HT1080 (cell line): ENCODE measurements at places on chromosomes 6 and 20. TPM values are rescaled to one million over a fixed set of nuclear protein-coding genes. Genes with fewer than 3 reads are reported as not detected.

DNA sequence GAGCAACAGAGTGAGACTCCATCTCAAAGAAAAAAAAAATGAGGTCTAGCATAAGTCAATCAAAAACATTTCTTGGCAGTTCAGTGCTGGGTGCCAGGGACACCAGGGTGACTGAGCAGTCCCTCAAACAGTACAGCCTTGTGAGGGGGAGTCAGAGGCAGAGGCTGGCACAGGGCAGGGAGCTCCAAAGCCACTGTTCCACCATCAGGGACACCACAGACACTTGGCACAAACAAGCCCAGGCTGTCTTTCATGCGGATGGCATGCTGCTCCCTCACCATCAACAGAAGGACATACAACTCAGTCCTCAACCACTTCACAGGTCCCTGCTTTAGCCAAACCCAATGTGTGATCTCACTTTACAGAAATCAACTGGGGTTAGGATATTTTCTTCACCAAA is 36.0 kb upstream of the GRM4 start:
- DNase-seq = no peak

- DNase-seq = no peak
Measured at GRCh38 chr20:24990810-24991252, 1.7 kb downstream of the APMAP start.

GRCh38 chr6:123715006-123715863 is 78.5 kb upstream of the TRDN start:
- DNase-seq = peak; percentile 30

DNA sequence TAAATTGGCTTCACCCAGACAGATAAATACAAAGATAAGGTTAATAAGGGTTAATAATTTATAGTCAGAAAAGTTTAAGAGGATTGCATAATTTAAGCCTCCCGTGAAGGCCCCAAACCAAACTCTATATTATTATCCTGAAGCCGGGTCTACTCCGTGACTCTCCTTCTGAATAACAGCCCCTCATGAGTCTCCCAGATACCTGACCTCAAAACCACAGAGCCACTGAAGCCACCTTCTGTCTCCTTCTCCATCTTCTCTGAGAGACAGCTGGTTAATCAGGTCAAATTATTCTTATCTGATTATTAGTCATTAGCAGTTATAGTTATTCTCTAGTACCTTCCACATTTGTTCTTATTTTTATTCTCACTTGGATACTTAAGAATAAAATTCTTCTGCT is 569.2 kb upstream of the AGPAT4 start:
- no peak for DNase-seq

- DNase-seq = no peak
Measured at GRCh38 chr20:15759594-15759993, 813.7 kb downstream of the KIF16B start.

GRCh38 chr6:164290101-164290500 is 875.6 kb downstream of the QKI start:
- DNase-seq = peak; percentile 28

The BIRC7 gene
- total RNA-seq = not detected in 2 replicates

- DNase-seq = no peak
Measured at GRCh38 chr20:15862178-15862577, 711.1 kb downstream of the KIF16B start.

DNA sequence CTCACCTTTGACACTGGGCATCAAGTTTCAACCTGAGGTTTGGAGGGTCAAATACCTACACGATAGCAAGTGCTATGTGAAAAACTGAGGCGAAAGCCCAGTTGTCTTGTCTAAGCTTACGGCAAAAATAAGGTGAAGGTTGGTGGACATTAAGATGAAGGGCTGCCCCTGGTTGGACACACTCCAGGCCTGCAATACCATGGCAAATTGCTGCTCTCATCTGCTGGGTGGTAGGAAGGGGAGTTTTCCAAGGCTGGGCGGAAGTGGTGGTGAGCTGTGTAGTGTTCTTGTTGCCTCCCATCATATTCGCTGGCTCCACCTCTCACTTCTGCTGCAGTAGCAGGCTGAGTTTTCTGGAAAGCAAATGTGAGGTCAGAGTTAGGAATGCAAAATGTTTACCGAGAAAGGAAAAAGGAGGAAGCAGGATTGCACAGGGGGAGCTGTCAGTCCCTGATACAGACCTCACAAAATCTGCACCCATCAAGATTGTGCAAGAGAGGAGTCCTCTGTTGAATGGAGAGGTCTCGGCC is 33.7 kb downstream of the SCP2D1 start:
- peak; percentile 47 for DNase-seq

DNA sequence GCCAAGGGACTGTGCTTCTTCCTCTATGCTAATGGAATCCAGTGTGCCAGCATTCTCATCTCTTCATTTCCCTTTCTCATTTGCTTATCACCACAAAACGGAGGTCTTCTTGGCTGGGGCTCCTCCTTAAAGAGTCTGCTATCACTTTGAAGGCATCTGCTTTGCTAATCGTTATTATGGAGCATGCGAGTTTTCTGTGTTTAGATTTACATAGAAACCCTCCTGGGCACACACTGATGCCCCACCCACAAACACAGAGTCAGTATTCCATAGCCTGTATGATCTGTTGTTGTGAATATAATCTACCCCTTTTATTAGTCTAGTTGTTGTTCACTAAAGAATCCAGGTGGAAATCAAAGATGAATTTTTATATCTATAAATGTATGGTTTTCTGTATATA is 83.4 kb upstream of the XRN2 start:
- no peak for DNase-seq

GRCh38 chr20:32972181-32973076 is 31.8 kb downstream of the SUN5 start:
- peak; percentile 39 for DNase-seq

DNA sequence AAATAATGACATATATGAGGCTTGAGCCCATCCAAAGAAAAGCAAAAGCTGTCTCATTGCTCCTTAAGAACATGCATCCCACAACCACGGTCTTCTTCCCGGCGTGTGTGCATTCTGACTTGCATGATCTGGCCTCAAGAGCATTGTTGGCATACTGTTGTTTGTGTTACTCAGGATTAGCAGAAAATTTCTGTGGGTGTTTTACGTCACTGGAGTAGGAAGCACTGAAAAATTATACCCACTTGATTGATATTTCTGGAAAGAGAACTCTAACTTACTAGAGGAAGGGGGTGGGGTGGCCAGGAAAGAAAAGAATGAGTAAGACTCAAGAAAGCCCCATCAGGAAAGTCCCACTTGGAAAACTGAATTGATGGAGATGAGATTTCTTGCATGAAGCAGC is 326.2 kb upstream of the PRDM1 start:
- DNase-seq = peak; percentile 78

- no peak for DNase-seq
Measured at GRCh38 chr6:79468587-79468986, 68.6 kb downstream of the LCA5 start.

DNA sequence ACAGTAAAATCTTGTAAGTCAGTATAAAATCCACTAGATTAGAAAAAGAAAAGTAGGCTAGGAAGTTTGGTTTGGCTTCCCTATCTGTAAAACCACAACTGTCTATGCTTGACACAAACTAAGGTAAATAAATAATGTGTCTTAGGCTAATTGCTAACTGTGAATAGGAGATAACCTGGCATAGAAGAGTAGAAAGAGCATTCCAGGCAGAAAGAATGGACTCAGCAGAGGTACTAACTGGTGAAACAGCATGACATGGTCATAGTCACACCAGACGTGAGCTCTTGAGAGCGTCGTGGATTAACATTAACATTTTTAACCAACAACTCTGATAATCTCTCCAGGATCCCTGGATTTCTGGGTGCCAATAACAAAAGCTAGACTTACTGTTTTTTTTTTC is 8.7 kb upstream of the WTAP start:
- DNase-seq = no peak

DNA sequence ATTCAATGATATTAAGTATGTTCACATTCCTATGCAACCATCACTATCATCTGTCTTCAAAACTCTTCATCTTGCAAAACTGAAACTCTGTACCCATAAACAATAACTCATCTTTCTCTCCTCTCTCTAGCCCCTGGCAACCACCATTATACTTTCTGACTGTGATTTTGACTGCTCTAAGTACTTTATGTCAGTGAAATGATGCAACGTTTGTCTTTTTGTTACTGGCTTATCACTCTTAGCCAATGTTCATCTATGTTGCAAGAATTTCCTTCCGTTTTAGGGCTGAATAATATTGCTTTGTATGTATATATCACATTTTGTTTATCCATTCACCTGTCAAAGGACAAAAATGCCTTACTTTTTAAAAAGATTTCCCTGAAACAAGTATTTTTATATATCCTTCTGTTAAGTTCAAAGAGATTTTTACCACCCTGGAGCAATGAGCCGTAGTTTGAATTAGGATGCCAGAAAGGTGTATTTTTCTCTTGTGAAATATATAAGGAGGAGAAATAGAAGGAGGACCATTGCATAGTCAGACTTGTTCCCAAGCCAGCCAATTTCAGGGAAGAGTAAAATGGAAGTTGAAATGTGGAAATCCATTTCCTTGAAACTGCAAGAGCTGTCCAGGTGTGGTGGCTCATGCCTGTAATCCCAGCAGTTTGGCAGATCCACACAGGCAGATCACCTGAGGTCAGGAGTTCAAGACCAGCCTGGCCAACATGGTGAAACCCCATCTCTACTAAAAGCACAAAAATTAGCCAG is 4.0 kb upstream of the CGAS start:
- DNase-seq = no peak

The PKHD1 gene
- not detected in 2 replicates for total RNA-seq

GRCh38 chr20:30611239-30611984 is 646.1 kb upstream of the DEFB115 start:
- no peak for DNase-seq

DNA sequence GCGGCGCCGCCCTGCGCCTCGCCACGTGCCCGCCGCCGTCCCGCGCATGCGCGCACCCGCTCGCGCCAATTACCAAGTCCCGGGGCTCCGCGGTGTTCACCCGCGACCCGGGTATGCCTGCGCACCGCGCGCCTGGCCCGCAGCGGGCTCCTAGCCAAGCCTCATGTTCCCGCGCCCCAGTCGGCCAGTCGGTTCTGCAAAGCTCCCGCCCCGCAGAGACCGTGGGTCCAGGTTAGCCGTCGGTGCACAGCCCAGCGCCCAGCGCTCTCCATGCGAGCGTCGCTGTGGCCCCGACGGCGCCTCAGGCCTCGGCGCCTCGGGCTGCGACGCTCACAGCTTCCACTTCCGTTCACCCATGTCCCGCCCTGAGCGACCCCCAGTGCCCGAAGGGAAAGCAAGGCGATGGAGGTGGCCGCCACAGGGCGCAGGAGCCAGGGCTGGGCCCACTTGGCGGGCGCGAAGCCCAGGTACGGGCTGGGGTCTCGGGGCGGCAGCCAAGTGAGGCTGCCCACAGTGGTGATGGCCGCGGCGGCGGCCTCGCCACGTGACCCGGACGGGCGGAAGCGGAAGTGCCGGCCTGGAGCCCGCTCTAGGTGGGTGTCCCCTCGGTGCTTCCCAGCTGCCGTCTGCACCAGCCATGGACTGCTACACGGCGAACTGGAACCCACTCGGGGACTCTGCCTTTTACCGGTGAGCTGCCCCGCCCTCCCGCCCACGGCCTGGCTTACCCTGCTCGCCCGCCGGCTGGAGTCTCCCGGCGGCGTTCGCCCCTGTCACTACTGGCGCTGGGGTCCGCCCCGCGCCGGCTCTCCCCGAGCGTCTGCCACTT is at the start of the genes PCED1A and VPS16:
Gene PCED1A (minus strand): TSS at position 518 of the 829 bp plus-strand sequence. CDS start 743 bp downstream, outside the sequence.
Gene VPS16 (plus strand): TSS at position 608 of the 829 bp plus-strand sequence. CDS start 30 bp downstream, at position 638.
- peak; percentile 81 for DNase-seq

The CSNK2B gene
- total RNA-seq = 272 and 357 TPM in 2 replicates

The TRIM40 gene
- total RNA-seq = not detected in 2 replicates

DNA sequence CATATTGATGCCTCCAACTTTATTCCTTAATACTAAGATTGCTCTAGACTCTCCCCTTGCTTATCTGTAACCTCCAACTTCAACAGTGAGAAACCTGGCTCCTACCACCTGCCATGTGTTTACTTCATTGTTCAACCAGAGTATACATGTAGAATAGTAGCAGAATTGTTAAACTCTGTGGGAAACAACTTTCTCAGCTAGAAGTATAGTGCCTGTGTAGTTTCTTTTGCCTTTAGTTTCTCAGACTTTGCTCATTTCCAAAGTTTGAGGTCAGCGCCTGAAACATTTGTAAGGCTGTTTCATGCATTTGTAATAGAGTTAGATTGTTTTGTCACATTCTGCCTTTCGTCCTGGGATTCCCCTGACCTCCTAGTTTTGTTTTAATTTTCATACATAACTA is 34.9 kb upstream of the HECA start:
- no peak for DNase-seq

The TUBB1 gene
- total RNA-seq = not detected in 2 replicates

DNA sequence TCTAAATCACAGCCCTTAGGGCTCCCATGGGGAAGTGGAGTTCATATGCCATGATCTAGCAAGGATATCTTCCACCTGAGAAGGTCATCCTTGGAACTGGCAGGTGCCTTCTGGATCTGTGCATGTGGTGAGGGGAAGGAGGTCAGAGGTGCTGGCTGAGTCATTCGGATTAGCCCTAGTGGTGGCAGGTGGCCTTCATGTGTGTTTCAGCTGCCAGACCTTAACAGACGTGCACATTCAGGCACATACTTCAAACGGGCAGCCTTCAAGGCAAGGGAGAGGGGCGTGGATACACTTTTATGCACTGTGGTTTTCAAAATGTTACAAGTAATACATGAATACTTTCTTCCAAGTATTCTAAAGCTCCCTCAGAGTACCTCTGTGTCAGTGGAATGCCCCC is 51.2 kb downstream of the BMP6 start:
- no peak for DNase-seq

GRCh38 chr6:169201985-169202384 is 51.7 kb downstream of the THBS2 start:
- no peak for DNase-seq

The TREM1 gene
- 0.57 TPM in 1 of 2 replicates, not detected in the other for total RNA-seq

The FAM83C gene
- not detected in 2 replicates for total RNA-seq

The MEP1A gene
- not detected in 2 replicates for total RNA-seq

DNA sequence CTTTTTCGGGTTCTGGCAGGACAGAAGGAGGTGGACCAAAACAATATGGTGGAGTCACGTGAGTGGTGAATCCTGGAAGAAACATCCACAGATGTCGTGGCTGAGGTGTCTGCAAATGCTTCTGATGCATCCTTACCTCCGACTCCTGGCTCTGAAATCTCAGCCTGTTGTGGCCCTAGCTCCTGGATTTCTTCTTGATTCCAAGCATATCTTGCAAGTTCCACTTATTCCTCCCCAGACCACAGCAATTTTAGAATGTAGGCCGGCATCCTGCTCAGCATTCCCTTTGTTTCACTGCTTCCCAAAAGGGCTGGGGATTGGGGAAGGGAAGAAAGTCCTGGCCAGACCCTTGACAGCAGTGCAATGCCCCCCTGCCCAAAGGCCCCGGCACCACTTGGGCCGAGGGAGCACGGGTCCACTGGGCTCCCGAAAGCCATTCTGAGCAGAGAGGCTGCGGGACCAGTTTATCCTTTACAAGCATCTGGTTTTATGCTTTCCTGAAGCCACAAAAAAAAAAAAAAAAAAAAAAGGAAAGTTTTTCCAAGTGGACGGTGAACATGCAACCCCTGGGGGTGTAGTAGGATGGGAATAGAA is 200.9 kb upstream of the RNF24 start:
- DNase-seq = no peak

The CUL9 gene
- total RNA-seq = 15.2 and 22.1 TPM in 2 replicates

The GTSF1L gene
- not detected in 2 replicates for total RNA-seq
